Activated CD8-positive, alpha-beta memory T cell treated with anti-CD3 and anti-CD28 coated beads for 1 hour (primary cell): ENCODE measurements at places on chromosomes 7 and 10.

DNA sequence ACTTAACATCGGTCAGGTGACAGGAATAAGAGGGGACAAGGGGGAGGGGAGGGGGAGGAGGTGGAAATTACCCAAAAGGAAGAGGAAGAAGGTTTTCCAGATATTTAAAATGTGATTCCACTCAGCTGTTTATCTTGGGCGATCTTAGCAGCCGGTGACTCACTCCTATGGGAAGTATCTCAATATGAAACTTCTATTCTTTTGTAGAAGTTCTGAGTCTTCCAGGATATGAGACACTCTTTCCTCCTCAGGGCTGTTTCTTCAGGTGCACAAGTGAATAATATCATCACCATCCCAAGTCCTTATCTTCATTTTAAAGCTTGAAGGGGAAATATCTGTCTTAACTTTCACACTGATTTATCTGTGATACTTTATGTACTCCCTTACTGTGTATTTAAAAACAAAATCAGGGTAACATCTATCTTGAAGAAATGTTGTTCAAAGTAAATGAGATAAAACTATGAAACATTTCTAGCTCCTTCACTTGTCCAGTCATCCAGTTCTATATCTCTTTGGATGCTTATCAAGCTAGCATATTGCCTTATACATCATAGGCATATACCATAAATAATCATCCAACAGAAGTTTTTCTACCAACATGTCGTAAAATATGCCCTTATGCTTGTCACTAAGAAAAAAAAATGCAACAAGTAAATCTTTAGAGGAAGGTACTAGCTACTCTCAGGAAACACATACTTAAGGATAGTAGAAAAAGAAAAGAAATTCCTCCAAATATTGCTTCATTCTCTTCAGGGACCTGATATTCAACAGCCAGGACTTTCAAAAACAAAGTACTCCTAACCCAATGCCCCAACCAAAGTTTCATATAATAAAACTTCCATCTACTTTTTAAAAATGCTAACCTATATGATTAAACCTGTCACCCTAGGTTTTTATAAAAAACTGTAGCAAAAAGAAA lies 13.7 kb downstream of the DOCK4 start:
- DNase-seq, result no peak

DNA sequence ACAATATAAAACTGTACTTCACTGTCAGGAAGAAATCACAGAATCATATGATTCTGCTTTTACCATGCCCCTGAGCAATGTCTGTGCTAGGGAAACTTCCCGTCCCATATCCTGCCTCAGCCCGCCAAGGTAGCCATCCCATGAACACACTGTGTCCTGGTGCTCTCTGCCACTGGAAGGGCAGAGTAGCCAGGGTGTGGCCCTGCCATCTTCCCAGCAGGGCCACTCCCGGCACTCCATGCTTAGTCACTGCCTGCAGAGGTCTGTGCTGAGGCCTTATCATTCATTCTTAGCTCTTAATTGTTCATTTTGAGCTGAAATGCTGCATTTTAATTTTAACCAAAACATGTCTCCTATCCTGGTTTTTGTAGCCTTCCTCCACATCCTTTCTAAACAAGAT lies 31.8 kb downstream of the AP3M1 start:
- DNase-seq, result no peak

DNA sequence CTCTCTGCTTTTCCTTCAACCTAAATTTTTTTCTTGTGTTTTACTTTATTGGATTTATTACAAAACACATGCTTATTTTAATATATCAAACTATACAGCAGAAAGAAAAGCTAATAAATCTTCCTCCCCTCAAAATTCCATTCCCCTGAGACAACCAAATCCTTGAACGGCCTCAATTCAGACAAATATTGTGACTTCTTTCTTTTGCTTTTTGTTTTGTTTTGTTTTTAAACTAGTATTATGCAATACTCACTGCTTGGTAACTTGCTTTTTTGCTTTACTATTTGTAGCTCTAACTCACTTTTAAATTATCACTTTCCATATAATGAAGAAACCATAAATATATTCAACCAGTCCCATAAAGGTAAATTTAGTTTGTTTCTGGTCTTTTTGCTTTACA lies 59.4 kb upstream of the CDK1 start:
- DNase-seq, result no peak

GRCh38 chr7:30925913-30926312 lies 14.3 kb downstream of the AQP1 start:
- DNase-seq, result no peak

DNA sequence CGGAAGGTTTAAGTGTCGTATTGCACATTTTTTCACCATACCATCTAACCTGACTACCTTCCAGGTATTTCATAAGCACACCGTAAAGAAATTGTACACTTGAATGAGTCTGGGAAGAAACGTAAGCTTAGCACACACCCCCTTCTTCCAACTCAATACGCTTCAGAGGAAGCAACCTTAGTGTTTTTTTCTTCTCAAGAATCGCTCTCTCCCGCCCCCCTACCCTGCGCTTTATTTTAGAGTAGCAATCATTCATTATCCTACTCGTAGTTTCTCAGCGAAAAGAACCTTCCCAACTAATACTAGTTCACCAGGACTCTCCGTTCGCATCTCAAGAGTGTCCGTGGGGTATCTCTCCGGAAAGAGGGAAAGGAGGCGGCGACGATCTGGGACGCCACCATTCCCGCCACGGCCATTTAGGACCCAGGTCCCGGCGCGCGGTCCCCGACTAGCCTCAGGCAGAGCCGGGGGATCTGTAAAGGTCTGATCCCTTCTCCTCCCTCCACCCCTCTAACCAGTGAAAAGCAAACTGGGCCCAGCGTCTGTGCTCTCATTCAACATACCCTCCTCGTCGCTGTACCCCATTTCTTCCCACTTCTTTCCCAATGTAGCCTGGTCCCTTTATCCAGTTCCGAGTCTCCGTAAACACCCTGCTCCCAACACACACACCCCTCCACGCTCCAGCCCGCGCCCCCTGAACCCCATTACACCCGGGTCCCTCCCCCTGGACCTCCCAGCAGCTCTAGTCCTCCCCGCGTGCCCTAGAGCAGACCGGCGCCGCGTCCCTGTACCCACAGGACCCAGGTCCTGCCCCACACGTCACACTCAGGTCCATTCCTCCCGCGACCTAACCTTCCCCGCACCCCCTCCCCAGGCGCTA lies 16.0 kb downstream of the MYOZ1 start:
- no peak for DNase-seq

DNA sequence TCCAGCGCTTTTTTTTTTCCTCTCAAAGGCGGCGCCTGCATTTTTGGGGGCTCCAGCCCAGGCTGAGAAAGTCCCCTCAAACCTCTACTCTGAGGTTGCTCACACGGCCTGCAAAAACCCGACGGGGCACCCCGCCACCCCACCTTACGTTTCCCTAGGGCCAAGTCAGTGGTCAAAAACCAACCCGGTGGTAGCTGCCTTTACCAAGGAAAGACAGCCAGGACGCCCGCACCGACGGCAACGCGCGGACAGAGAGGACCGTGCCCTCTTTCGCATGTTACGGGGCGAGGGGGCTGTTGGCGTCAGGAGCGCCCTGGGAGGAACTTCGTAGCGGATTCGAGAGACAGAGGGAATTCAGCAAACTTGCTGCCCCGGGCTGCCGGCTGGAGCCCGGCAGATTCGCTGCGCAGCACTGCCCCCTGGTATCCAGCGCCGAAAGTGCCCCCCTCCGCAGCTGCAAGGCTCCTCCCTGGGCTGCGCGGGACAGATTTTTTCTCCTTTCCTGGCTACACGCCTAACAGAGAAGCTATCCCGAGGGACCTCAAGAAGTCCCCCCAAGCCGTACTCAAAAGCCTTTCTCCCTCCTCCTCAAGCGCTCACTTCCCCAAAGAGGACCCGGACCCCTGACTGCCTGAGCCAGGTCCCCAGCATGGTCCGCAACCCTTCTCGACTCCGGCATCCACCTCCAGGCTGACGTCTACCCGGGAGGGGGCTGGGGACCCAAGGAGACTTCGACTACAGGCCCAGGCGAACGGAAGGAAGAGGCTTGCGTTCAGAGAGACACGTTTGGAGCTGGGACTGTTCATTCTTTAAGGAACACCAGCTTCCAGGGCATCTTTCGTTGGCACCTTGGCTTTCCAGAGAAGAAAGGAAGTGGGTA lies 27.7 kb upstream of the VAX1 start:
- DNase-seq, result no peak

GRCh38 chr7:22426463-22427094 lies 69.6 kb upstream of the RAPGEF5 start:
- DNase-seq, result no peak

DNA sequence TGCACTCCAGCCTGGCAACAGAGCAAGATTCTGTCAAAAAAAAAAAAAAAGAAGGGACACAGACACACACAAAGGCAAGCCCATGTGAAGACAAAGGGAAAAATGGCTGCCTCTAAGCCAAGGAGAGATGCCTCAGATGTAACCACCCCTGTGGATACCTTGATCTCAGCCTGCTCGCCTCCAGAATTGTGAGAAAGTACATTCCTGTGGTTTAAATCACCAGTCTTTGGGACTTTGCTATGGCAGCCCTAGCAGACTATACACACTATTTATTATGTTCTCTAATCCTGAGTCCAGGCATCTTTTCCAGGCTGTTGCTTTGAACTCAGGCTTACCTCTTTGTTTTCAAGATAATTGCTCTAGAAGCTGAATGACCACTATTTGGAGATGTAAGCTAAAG lies 494.3 kb downstream of the GALNT17 start:
- DNase-seq, result no peak

DNA sequence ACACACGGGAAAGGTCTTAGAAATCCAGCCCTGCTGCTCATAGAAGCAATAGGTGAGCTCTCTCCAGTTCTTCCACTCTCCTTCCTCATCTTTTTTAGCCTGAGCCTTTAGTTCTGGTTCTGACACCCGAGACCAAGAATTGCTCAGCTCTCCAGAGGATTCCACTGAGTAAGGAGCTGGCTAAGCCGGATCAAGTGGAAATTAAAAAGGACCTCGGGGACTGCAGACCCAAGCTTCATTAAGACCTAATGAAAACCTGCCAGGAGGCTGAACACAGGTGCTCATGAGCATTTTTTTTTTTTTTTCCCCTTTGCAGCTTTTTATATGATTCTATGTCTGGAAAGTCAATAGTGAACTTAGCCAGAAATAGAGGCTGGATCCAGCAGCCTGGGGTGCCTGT lies 1176.0 kb upstream of the AUTS2 start:
- no peak for DNase-seq

DNA sequence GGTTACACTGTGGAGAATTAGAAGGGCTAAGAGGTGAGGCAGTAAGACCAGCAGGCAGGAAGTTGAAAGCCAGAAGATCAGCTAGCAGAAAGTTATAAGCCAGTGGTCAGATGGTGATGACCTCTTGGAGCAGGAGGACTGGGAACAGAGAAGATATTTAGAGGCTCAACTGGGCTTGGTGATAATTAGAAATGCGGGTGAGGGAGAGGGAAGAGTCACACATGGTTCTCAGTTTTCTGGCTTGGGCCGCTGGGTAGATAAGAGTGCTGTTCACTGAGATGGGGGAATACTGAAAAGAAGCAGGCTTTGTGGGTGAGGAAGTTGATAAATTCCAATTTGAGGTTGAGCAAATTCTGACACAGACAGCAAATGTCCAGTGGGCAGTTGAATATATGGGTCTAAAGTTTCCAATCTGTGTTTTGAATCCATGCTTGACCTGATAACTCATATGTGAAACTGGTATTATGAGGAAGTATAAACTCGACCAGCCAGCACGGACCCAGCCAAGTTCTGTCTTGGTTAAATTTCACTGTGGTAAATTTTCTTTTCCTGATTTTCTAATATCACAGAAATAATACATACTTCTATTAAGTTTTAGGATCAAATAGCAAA lies 22.7 kb downstream of the LSMEM1 start:
- no peak for DNase-seq

GRCh38 chr7:107998150-107998549 lies 4.8 kb downstream of the LAMB1 start:
- no peak for DNase-seq

- no peak for DNase-seq
Observed at GRCh38 chr7:43289826-43290225, 177.4 kb downstream of the HECW1 start.

DNA sequence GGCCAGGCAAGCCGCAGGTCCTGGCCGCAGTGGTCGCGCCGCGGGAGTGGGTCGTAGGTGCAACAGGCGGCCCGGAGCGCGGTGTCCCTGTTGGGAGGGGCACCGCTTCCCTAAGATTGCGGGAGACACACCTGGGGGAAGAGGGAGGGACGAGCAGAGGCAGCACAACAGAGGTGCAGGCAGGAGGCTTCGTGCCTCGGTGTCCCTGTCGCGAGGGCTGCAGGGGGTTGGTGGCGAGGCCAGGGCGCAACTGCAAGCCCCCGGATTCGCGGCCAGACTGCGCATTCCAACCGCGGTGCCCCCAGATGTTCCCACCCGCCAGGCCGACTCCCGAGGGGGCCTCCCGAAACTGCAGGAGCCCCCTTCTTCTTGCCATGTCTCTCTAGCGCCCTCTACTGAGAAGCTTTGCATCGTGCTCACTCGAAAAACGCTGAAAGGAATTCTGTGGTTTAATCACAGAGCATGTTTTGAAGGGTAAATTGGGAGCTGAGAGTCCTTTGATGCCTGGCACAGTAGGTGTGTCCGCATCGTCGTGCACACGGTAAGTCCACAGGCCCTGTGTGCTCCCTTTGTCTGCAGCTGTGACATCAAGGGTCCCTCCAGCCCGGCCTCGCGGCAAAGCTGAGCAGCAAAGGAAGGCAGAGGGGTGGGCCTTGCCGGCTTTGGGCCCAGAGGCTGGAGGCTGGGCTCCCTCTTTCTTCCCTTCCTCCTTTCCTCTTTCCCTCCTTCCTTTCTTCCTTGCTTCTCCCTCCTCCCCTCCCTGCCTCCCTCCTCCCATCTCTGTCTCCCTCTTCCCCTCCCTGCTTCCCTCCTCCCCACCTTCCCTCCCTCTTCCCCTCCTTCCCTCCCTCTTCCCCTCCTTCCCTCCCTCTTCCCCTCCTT lies 6.2 kb upstream of the MBL2 start:
- no peak for DNase-seq
